ENCODE measurements at places on chromosomes 1 and 21.

GRCh38 chr1:150567341-150567716, 12.1 kb downstream of the MCL1 start:
- no peak for DNase-seq

DNA sequence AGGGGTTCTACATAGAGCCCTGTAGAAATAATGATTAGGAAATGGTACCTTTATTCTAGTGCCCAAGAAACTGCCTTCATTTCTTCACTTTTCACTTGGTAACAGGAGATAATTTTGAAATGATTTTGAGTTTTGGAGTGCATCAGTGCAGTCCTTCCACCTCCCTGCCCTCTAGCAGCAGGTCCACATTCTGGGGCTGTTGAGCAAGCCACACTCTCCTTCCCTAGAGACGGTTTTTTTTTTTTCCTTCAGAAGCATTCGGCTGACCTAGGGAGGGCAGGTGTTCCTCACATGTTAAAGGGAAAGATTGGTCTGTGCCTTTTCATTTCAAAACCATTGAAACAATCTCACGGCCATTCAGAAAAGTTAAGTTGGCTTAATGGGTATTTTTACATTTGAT, 39.8 kb downstream of the SLC37A1 start:
- DNase-seq = no peak

GRCh38 chr1:9293533-9294404, 1.1 kb downstream of the SPSB1 start:
- DNase-seq = no peak

GRCh38 chr1:243525085-243525487, 269.2 kb downstream of the SDCCAG8 start:
- no peak for DNase-seq

DNA sequence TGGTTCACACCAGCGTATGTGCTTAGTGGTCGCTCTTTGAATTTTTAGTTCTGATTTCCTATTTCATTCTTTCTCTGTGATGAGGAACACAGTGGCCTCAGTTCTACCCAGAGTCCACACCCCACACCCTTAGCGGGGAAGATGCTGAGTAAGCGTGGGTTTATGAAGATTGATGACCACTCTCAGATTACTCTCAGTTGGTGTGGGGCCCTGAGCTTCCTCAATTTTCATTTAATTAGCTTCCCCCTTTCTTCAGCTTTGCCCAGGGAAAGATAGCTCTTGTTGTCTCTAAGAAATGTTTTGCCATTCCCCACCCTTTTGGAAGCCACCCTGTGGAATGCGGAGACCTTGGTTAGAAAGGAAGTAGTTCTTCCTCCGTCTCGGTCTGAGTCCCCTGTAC, 299.9 kb upstream of the PROX1 start:
- no peak for DNase-seq

Measured in stimulated activated CD4-positive, alpha-beta T cell treated with anti-CD3 and anti-CD28 coated beads, TNF-alpha, amount 100 ng/mL, for 48 hours (primary cell).